ENCODE measurements at places on chromosomes 11 and 22. TPM values are rescaled to one million over a fixed set of nuclear protein-coding genes. Genes with fewer than 3 reads are reported as not detected.

OR8U1 gene
- not detected for total RNA-seq

GPR83 gene
- total RNA-seq, result 0.20 TPM

GRCh38 chr22:45863981-45864751 is 112.8 kb downstream of the WNT7B start:
- peak; percentile 82 for DNase-seq

DNA sequence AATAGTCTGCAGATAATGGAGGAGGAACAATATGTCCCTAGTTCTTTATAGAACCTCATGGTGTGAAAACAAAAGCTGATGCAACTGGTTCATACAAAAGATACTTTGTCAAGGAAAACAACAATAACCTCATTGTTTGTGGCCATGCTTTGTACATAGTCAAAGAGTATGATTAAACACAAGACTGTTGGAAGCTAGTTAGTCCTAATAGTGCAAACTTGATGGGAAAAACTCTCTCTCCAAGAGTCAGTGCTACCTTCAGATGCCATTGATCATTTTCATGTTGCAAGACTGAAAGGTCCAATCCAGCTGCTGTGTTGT is 20.1 kb upstream of the PLAAT2 start:
- no peak for DNase-seq

- DNase-seq, result peak; percentile 38
Measured at GRCh38 chr11:124075841-124076651, 34.9 kb upstream of the OR10G7 start.

DNA sequence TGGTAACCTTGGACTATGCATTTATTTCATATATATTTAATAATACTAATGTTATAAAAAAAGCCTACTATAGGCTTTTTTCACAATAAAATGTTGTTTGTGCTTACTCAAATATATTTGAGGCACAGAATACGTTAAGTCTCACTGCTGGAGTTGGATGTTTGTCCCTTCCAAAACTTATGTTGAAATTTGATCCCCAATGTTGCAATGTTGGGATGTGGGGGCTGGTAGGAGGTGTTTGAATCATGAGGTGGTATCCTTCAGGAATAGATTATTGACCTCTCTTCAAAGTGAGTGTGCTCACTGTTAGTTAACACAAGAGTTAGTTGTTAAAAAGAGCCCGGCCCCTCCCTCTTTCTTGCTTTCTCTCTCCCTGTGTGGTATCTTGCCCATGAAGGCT is 1295.9 kb downstream of the JRKL start:
- DNase-seq, result no peak

- DNase-seq, result no peak
Measured at GRCh38 chr11:45906965-45907611, at the start of gene FREY1. TSS of gene FREY1 (minus strand) at chr11:45907271. CDS start at chr11:45907245, 26 bp downstream.

Measured in activated naive CD8-positive, alpha-beta T cell treated with anti-CD3 and anti-CD28 coated beads, Interleukin-2, amount 10 ng/mL, durations not matched to agents 7 days and 5 days (primary cell).